ENCODE measurements at places on chromosomes 16 and 17.

GRCh38 chr16:57427307-57427706, 19.9 kb downstream of the CIAPIN1 start:
- no peak for DNase-seq

DNA sequence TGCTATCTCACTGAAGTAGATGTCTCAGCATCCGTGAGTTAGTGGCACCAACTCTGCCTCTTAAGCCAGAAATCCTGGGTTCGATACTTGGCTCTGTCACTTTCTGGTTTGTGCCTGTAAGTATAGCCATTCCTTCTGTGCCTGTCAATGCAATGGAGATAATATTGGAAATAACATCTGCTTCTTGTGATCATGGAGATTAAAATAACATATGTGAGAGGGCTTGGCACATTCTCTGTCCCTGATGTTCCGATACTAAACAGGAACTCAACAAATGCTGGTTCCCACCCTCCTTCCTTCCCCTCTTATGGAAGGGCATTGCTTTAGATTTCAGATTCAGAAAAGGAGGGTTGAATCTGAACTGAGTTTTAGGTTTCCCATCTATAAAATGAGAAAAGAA, 39.8 kb downstream of the TBX4 start:
- no peak for DNase-seq

DNA sequence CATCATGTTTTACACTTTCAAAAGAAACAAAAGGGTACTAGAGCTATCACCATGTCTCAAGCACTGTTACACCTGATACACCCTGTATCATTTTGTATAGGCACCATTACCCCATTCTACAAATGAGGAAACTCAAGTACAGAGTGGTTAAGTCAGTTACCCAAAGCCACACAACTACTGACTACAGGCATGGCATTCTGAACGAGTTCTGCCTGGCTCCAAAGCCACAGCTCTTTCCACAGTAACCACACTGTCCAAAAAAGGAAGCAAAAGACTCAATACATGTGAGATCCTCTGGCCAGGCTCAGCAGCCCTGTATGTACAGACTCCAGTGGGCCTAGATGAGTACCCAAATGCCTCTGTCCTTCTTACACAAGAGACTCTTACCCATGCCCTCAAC, 4.7 kb downstream of the DYNC1LI2 start:
- DNase-seq, result no peak

DNA sequence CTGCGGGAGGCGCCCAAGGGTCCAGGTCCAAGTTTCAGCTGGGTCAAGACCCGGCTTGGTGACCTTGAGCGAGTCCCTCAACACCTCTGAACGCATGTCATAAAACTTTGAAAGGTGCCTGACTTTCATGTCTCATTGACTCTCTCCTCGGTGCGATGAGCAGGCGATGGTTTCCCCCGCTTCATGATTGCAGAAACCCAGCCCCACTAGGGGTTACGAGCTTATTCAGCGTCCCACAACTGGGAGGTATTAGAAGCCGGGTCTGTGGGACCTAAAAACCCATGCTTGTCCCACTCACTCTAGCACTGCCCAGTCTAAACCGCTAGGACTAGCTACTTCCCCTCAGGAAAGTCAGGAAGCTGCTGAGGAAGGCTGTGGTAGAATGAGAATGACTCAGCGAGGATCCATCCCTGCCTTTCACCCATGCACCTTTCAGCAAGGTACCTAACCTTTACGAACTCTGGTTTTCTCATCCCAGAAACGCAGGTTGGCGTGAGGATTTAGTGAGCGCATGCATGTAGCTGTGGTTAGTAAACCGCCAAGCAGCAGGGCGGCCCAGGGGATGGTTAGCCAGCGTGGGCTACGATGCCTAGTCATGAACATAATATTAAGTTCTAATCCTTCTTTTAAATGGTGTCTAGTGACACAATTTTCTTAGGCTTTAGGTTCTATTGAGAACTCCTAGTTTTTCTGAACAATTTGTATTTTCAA, 26.2 kb upstream of the RFFL start:
- DNase-seq, result no peak

- DNase-seq, result no peak
Measured at GRCh38 chr16:72430121-72430520, 258.2 kb upstream of the PMFBP1 start.

- no peak for DNase-seq
Measured at GRCh38 chr16:11677959-11678881, 10.0 kb downstream of the SNN start.

DNA sequence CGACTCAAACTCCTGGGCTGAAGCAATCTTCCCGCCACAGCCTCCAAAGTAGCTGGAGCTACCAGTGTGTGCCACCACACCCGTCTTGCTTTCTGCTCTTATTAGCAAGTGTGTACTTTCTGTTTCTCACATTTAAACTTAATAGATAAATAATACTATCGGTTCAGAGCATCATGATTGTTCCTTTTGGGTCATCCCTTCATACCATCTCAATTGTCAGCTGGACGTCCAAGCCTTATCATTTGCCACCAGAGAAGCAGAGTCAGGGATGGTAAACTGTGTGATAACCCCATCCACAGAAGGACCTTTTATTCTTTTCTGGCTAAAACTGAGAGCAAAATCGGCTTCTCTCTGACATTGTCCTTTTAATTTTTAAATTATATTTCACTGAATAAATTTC, 279.8 kb upstream of the GOT2 start:
- DNase-seq, result no peak

GRCh38 chr16:3731126-3731935, 14.0 kb upstream of the TRAP1 start:
- no peak for DNase-seq

DNA sequence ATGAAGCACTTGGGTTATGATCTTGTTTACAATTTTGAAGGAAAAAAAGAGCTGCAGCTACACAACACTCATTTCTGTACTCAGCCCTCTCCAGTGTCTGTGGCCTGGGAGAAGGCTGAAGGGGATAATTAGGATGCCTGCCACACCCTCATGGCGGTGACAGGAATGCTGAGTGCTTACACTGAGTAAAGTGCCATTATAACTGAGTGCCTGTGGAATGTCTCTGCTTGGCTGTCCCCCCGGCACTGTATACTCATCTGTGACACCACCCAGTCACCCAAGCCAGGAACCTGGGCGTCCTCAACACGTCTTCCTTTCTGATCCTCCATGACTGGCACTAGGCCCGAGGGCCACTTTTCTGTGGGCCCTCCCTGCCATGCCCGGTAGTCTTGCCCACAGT, 3.5 kb upstream of the MRPL38 start:
- DNase-seq, result no peak

DNA sequence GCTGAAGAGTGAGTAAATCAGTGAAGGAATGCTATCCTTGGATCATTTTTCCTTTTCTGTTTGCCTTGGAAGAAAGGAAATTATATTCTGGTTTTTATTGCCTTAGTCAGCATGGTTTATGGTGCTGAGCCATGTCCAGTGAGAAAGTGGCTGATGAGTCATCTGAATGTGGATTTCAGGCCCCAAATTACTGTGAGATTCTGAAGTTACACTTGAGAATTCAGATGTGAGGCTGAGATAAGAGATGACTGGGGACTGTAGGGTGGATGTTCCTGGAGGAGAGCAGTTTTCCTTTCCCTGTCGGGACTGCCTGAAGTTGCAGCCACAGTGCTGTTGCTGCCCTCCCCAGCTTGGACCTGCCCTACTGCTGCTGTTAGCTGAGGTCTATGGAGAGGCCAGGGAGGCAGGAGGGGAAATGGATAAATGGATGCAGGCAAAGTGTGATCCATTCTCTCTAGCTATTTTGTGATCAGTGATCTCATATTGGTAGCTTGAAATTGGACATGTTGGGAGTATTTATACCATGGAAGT, 4.2 kb upstream of the MAP3K14 start:
- peak; percentile 77 for DNase-seq

DNA sequence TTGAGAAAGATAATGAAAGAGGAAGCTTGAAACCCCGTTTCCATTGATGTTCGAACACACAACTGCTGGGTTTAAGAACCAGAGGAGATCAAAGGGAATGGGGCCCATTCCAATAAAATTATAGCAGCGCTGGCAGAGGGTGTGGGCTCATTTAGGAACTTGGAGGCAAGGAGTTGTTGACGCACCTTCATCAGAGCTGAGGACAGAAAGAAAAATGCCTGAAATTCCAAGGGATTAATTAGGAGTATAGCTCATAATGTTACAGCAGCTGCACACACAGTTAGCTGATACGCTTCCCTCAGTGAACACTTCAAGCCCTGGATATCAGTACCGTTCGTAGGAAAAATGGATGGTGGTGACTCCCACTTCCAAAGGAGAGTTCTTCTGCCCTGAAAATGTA, 127.2 kb downstream of the AXIN2 start:
- no peak for DNase-seq

DNA sequence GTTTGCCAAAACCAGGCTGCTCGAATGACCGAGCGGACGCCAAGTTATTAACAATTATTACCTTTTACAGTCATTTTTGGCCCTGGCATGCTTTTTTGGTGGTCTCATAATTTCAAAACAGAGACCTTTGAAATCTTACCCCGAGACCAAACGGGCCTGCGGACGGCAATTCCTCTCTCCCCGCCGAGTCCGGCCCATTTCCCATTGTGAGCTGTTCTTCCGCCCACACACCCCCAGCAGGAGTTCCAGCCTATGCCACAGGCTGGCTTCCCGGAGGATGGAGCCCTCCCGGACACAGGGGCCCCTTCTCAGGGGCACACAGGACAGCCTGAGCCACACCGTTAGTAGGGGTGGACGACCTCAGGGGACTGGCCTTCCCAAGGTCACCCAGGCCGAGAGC, 130.7 kb downstream of the C16orf95 start:
- DNase-seq, result no peak

GRCh38 chr16:610513-611381, 20.0 kb upstream of the WFIKKN1 start:
- no peak for DNase-seq

DNA sequence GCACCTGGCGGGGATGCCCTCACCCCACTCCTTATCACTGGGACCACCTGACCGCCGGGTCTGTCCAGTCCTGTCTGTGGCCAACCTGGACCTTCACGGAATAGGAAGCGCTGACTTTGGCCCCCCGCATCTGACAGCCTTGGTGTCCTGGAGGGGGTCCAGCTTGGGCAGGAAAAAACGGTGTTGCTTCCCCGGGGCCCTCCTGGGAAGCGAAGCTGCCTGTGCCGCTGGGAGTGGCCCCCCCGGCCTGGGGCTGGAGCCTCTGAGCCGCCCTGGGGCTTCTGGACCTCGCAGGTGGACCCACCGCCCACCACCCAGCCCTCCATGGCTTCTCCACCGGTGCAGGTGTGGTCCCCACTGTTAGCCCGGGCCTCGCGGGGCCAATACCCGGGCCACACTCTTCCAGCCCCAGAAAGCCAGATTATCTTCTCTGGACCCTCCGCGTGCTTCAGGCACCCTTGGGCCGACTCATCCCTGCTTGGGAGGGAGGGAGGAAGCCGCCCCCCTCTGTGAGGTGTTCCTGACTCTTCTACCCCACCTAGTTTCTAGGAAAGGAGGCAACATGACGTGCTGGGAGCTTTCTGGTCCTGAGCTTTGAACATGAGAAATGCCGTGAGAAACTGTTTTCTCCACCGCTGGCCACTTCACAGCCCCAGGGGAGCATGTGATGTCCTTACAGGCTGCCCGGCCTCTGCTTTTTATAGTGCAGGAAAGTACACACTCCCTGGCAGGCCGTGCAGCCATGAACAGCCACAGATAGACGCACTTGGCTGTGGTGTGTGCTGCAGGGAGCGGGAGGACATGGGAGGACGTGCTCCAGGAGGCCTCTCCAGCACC, 1.1 kb downstream of the C1QTNF1 start:
- DNase-seq, result no peak

- DNase-seq, result no peak
Measured at GRCh38 chr17:18362698-18363100, 651 bp downstream of the SHMT1 start.

- no peak for DNase-seq
Measured at GRCh38 chr17:41338961-41339485, 11.6 kb downstream of the KRT33A start.

DNA sequence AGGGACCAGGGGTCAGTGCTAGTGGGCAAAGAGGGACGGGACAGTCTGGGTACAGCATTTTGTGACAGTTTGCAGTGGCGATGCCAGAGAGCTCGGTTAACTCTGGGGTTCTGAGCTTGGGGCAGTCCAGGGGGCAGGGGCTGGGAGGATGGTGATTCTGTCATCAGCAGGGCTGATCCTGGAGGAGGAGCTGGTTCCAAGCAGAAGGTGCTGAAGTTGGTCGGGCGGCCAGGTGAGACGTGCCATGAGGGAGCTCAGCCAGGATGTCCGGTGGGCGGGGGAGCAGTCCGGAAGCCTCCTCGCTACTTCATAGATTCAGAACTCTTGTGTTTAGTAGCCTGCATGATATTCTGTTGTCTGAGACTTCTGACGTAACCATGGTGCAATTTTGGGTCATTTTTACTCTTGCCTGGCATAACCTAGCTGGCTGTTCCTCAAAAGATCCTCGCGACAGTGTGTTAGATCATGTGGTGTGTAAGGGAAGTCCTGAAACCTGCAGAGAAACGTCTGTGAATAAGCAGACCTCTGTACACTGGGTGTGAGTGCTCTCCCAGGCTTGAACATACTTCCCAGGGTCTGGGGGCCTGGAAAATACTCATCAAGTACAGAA, 122.0 kb downstream of the CLEC16A start:
- DNase-seq, result no peak

- DNase-seq, result no peak
Measured at GRCh38 chr17:36816907-36817288, 120.4 kb upstream of the LHX1 start.

DNA sequence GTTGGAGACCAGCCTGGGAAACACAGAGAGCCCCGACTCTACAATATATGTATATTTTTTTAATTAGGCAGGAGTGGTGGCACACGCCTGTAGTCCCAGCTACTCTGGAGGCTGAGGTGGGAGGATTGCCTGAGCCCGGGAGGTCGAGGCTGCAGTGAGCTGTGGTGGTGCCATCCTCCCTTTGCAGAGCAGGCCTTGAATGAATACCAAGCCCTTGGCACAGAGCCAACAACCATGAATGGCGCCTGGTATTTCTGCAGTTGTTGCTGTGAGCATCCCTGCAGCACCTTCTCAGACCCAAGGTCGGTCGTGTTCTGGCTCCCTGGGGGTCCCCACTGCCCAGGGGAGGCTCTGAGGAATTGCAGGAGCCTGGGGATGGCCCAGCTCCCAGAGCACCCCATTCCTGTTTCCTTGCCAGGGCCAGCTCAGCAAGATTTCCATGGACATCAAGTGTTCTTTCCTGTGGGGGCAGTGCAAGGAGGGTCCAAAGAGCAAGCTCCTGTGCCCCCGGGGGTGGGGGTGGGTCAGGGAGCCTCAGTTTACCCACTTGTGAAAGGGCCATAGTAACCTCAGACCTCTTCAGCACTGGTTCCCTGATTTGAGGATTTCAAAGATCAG, 25.6 kb upstream of the RMI2 start:
- no peak for DNase-seq

DNA sequence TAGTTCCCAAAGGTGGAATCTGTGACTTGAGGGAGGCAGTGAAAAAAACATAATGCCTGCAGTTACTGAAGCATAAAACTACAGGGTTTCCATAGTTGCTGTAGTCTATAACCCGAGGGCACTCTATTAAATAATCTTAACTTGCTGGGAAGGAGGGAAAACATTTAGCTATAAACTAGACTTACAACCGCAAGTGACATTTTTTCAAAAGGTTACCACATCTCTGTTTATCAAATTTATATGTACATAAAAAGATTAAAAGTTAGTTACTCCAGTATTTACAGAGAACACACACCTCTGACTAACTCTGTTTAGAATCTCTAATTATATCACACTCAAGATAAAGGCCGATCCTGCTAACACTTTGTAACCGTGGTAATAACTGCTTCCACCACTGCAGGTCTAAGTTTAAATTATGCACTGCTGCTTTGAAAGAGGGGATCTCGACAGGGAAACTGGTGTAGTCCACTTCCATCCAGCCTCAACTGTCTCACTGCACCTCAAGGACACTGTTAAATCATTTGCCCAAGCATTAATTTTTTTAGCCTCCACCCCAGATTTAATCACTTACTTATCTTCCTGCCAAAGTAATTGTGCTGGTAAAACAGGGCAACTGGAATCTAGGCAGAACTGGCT, 14.6 kb downstream of the KCNJ16 start:
- DNase-seq, result no peak
